H9 (cell line): ENCODE measurements at places on chromosomes 2 and 18. TPM values are rescaled to one million over a fixed set of nuclear protein-coding genes. Genes with fewer than 3 reads are reported as not detected.

Gene ACMSD
- total RNA-seq, result not detected in 2 replicates

- no peak overlapping the region for H3K4me3 ChIP-seq
- no peaks in the 10 kb centered on the region for H3K27me3 ChIP-seq
- no peak overlapping the region for H3K27ac ChIP-seq
- peaks cover 5% of the 10 kb centered on the region; the same call in 1 of the 2 replicates for H3K4me1 ChIP-seq
- DNase-seq, result no peak
- 0 out of 2 replicates have a peak, but pooled peaks cover 3% of the 10 kb centered on the region for H3K36me3 ChIP-seq
Observed at GRCh38 chr2:75274936-75275335, 75.6 kb upstream of the TACR1 start.

- H3K36me3 ChIP-seq, result peaks cover 12% of the 10 kb centered on the region
- no peaks in the 10 kb centered on the region for H3K4me1 ChIP-seq
- no peak overlapping the region for H3K4me3 ChIP-seq
- no peak for DNase-seq
Observed at GRCh38 chr2:106857882-106858478, 28.0 kb downstream of the ST6GAL2 start.

GRCh38 chr18:68548904-68549870 lies 165.7 kb downstream of the TMX3 start:
- H3K27ac ChIP-seq, result no peak overlapping the region
- H3K4me3 ChIP-seq, result no peak overlapping the region
- H3K27me3 ChIP-seq, result no peaks in the 10 kb centered on the region
- DNase-seq, result no peak
- no peaks in the 10 kb centered on the region for H3K4me1 ChIP-seq
- H3K36me3 ChIP-seq, result no peaks in the 10 kb centered on the region

Gene RUFY4
- 0.44 and 0.66 TPM in 2 replicates for total RNA-seq

Gene IL1B
- not detected in 2 replicates for total RNA-seq

DNA sequence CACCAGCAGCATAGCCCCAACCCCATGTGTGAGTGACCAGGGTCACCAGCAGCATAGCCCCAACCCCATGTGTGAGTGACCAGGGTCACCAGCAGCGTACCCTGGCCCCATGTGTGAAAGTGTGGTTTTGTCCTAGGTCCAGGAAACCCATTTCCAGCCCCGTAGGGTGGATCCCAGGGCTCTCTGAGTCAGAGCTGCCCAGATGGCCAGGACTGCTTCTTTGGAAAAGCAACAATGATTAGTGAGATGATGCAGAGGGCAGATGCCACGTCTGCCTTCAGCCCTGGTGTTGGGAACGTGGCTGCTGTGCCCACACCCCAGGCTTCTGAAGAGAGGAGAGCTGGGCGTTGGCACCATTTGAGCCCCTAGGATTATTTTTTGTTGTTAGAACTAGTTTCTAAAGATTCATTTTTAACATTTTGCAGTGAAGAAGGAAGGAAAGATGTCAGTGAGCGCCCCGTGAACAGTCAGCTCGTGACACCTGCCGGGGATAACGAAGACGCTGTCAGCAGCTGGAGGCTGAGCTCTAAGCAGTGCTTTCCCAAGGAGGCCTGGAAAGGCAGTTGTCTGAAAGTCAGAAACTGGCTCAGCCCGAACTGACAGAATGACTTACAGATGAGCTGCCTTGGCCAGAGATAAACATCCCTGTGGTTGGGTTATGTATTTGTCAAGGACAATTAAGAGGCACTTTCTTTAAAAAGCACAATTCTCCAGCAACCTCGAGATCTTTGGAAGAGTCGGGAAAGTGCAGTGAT lies 32.1 kb upstream of the KCNG2 start:
- no peaks in the 10 kb centered on the region for H3K27me3 ChIP-seq
- DNase-seq, result no peak
- H3K4me3 ChIP-seq, result no peak overlapping the region
- no peak overlapping the region for H3K27ac ChIP-seq

Gene RBM44
- total RNA-seq, result 0.15 and 0.22 TPM in 2 replicates

DNA sequence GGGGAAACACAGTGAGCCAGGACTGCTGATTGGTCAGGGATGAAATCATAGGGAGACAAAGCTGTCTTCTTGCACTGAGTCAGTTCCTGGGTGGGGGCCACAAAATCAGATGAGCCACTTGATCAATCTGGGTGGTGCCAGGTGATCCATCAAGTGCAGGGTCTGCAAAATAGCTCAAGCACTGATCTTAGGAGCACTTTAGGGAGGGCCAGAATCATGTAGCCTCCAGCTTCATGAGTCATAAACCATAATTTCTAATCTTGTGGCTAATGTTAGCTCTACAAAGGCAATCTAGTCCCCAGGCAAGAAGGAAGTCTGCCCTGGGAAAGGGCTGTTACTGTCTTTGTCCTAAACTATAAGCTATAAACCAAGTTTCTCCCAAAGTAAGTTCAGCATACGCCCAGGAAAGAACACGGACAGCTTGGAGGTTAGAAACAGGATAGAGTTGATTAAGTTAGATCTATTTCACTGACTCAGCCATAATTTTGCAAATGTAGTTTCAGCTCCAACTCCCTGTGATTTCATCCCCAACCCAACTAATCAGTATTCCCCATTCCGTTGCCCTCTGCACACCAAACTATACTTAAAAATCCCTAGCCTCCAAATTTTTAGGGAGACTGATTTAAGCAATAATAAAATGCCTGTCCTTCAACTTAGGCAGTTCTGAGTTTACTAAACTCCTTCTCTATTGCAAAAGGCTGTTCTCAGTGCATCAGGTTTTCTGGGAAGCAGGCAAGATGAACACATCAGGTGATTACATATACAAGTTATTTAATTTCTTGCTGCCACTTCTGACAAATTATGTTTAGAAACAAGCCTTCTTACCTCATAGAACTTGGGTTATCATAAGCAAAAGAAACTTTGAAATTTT lies 226.9 kb upstream of the SPOPL start:
- H3K27ac ChIP-seq, result no peak overlapping the region
- H3K4me1 ChIP-seq, result peaks cover 9% of the 10 kb centered on the region; the same call in 1 of the 2 replicates
- H3K27me3 ChIP-seq, result no peaks in the 10 kb centered on the region
- no peak overlapping the region for H3K4me3 ChIP-seq

DNA sequence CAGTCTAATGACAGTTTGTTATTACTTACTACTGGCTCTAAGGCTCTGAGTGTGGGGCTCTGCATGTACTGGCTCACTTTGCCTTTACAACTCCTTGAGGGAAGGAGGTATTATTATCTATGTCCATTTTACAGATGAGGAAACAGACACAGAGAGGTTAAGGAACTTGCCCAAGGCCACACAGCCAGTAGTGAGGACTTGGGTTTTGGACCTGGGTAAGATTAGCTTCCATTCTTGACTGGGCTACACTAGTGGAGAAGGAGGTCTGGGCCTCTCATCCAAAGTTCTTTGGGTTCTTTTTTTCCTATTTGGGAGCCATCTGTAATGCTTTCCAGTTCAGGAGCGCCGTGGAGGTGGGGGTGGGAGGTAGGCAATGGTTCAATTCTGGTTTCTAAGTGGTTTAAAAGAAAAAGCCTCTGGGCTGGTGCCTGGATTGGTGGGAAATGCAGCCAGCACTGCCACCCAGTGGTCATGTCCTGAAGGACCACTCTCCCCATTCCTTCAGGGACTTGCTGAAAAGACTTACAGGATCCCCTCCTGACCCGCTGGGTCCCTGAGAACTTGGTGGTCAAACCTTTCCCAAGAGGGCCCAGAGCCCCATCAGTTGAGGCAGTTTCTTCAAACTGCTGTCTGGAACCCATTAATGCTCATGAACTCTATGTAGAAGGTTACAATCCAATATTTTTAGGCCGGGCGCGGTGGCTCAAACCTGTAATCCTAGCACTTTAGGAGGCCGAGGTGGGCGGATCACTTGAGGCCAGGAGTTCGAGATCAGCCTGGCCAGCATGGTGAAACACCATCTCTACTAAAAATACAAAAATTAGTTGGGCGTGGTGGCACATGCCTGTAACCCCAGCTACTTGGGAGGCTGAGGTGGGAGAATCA lies 38.6 kb upstream of the NOTO start:
- H3K36me3 ChIP-seq, result no peaks in the 10 kb centered on the region
- no peak overlapping the region for H3K27ac ChIP-seq
- no peaks in the 10 kb centered on the region for H3K4me1 ChIP-seq
- 0 out of 3 replicates have a peak overlapping the region, but pooled peaks have one; percentile 38 for H3K4me3 ChIP-seq

GRCh38 chr2:221423210-221423804 lies 148.8 kb downstream of the EPHA4 start:
- no peak for DNase-seq
- H3K4me1 ChIP-seq, result no peaks in the 10 kb centered on the region
- H3K36me3 ChIP-seq, result peaks cover 26% of the 10 kb centered on the region
- H3K4me3 ChIP-seq, result no peak overlapping the region
- no peaks in the 10 kb centered on the region for H3K27me3 ChIP-seq
- H3K27ac ChIP-seq, result no peak overlapping the region

Gene MBD2
- 29.9 and 34.0 TPM in 2 replicates for total RNA-seq

GRCh38 chr2:105194022-105194675 lies 47.4 kb upstream of the GPR45 start:
- no peaks in the 10 kb centered on the region for H3K27me3 ChIP-seq
- H3K27ac ChIP-seq, result no peak overlapping the region
- no peaks in the 10 kb centered on the region for H3K4me1 ChIP-seq
- DNase-seq, result no peak
- no peak overlapping the region for H3K4me3 ChIP-seq

DNA sequence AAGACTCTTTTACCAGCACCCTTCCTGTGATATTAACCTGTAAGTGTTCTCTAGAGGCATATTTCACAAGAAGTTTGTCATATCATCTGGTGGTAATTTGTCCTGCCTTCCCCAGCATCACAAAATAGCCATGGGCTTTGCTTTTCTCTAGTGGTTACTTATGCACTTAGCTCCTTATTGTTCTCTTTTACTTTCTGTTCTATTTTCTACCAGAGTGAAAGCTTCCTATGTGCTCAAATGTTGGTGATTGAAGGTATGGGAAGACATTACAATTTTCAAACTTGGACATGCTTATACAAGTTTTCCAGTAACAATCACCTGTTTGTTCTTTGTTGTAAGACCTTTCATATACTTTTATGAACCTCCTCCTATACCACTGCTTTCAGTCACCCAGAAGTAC lies 87.0 kb upstream of the KCNH7 start:
- no peaks in the 10 kb centered on the region for H3K4me1 ChIP-seq
- no peak overlapping the region for H3K27ac ChIP-seq
- H3K27me3 ChIP-seq, result no peaks in the 10 kb centered on the region
- no peak overlapping the region for H3K4me3 ChIP-seq
- DNase-seq, result no peak

DNA sequence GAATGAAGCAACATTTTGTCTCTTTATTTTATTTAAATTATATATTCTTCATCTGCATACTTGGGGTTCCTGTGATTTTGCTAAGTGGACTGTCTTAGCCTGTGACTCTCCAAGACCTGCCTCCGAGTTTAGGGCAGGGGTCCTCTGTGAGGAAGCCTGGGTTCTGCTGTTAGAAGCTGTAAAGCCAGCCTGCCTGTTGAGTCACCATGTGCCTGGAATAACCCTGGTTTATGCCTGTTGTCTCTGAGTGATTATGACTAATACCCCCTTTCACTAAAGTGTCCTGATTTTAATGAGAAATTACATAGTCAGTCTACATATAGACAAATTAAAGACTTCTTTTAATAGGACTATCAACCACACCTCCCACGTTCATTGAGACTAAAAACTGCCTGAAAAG lies 369.1 kb downstream of the ZNF521 start:
- H3K4me1 ChIP-seq, result peaks cover 11% of the 10 kb centered on the region
- no peaks in the 10 kb centered on the region; the same call in 2 of the 3 replicates for H3K36me3 ChIP-seq
- no peak overlapping the region for H3K4me3 ChIP-seq
- no peak overlapping the region for H3K27ac ChIP-seq

Gene DLGAP1
- total RNA-seq, result 20.0 and 23.2 TPM in 2 replicates
